Activated T-helper 1 cell treated with Interleukin-2 at 50 U/mL for 16 hours (primary cell): ENCODE measurements at places on chromosomes 4 and X.

DNA sequence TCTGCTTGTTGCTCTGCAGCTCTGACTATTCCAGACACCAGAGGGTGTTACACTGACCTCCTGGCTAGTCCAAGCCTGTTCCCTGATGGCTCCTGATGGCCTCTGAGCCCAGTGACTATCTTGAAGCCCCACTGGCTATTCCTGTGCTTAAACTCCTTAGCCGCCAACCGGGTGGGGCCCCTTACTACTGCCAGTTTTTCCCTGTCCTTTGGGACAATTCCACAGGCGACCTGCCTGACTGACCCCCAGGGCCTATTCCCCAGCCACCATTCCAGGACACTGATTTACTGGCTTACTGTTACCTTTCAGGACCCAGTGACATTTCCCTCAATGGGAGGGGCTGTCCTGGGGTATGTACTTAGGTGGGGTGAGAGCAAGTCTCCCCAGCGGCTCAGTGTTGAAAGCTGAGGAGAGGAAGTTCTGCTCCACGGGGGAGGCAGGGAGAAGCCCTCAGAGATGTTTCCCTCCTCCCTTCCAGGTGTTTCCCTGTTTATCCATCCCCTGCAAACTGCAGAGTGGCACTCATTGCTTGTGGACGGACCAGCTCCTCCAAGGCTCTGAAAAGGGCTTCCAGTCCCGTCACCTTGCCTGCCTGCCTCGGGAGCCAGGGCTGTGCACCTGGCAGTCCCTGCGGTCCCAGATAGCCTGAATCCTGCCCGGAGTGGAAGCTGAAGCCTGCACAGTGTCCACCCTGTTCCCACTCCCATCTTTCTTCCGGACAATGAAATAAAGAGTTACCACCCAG, 4.0 kb downstream of the TIMP1 start:
- no peak for DNase-seq

GRCh38 chr4:119570401-119570800, 58.2 kb downstream of the PDE5A start:
- no peak for DNase-seq

GRCh38 chr4:41050116-41050515, 164.2 kb downstream of the APBB2 start:
- no peak for DNase-seq

GRCh38 chrX:36908801-36909675, 99.1 kb upstream of the FAM47C start:
- DNase-seq, result no peak

- DNase-seq, result no peak
Measured at GRCh38 chr4:84952004-84952403, 14.5 kb downstream of the WDFY3 start.

DNA sequence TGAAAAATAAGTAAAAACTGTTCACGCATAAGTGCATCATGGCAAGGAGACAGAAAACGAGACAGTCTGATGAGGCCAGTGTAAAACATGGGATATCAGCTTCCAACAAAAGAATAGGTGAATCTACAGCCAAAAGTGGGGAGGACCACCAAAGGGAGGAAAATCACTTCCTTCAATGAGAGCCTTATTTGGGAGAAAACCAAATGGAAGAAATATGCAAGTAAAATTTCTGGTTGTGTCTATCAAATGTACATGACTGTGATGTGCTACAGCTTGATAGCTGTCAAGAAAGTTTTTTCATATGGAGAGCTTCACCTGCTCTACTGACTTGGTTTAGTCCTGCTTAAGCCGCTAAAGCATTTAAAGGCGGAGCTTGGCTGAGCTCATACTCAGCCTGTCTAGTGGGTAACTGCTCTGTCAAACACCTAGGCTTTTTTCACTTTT, 66.2 kb downstream of the MAGEA1 start:
- DNase-seq, result no peak

DNA sequence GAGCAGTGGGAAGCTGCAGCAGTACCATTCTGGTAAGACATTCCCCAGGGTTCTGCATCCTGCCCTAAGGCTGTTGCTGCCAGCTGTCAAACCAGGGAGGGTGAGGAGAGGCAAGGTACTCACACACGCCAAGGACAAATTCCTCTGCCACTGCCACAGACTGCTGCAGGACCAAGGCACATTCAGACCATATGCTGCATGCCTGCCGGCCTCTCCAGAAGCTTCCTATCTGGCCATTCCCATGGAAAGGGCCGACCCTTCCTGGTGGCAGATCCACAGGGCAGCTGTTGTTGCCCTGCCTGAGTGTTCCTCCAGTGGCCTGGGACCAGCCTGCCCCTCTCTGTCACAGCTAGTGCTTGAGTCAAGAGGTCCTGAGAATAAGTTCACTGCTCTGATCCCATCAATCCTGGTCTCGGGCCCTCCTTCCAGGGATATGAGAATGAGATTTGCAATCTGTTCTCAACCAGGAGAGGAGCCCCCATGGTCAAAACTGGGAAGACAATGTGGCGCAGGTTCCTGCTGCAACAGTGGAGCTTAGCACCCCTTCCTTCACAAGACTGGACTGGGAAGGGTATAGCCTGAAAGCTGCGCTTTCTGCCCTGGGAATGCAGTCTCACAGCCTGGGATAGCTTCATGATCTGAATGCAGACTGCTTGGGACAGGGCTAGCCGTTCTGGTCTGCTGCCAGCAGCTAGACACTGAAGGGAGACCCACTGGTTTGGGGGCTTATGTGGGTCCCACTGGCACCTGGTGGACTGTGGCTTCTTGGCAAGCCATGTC, 342.5 kb upstream of the NDST3 start:
- DNase-seq, result no peak

GRCh38 chr4:81404294-81404693, 67.4 kb downstream of the RASGEF1B start:
- no peak for DNase-seq

DNA sequence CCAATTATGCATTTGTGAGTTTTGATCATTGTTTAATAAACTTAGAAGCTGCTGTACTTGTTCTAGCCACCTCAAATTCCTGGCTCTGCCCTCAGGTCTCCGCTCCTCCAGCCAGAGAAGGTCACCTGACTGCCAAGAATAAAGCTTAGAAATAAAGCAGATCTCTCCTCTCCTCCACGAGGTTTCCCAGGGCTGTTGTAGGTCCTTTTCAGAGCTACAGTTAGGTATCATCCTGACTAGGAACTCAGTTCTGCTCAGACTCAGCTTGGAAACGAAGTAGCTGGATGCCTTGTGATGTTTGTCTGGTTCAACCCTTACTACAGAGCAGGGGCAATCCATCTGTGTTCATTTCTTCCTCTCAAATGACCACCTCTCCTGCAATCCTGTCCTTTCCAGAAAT, 79.1 kb upstream of the RAPGEF2 start:
- DNase-seq, result no peak

GRCh38 chrX:1466971-1467561, 14.4 kb upstream of the ASMTL start:
- DNase-seq, result no peak

- no peak for DNase-seq
Measured at GRCh38 chrX:19368576-19368975, 24.8 kb downstream of the PDHA1 start.

- DNase-seq, result no peak
Measured at GRCh38 chrX:130393451-130394074, 8.1 kb upstream of the GPR119 start.

DNA sequence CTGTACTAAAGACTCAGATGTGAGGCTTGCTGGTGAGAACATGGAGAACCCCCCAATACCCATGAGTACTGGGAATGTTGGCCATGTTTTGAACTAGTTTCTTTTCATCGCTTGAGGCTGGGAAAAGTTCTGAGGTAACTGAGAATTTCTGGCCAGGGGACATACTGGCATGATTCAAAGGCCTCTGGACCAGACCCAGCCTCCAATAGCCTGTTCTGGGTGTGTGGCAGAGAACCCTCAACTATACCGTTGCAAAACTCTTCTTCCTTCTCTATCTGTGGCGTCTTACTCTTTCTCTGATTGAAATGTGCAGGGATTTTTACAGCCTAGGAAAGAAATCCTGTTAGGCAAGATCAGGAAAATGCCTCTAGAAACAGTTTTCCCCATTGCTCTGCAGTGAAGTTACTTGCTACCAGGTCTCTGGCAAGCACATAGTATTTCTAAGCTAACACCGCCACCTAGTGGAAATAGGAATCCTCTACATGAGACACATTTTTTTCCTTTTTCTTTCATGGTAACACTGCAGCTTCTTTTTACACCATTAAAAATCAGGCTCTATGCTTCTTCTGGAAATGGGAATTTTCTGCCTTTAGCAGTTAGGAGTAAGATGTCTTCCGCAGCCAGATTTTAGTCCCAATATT, 170.7 kb upstream of the ZCCHC13 start:
- DNase-seq, result no peak

DNA sequence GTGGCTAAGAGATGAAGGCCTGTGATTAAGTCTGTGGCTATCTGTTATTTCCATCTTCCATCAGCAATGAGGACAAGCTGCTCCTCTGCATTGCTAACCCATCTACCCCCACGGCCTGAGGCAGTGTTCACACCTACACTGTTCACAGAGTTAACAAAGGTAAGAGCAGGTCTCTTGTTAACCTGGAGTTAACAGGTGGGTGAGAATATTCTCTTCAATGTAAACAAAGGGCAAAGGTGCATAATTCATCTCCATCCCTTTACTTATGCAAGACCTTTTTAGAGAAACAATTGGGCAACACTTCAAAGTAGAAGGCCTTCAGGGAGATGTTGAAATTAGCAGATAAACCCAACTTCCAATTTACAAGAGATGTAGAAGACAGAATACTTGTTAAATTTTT, 2.8 kb downstream of the SLC35A2 start:
- no peak for DNase-seq
